ENCODE measurements at places on chromosomes 16 and 17. TPM values are rescaled to one million over a fixed set of nuclear protein-coding genes. Genes with fewer than 3 reads are reported as not detected.

The SPIRE2 gene
- 5.4 TPM for total RNA-seq

GRCh38 chr16:64590513-64590912 is 531.4 kb downstream of the CDH11 start:
- no peak for DNase-seq

DNA sequence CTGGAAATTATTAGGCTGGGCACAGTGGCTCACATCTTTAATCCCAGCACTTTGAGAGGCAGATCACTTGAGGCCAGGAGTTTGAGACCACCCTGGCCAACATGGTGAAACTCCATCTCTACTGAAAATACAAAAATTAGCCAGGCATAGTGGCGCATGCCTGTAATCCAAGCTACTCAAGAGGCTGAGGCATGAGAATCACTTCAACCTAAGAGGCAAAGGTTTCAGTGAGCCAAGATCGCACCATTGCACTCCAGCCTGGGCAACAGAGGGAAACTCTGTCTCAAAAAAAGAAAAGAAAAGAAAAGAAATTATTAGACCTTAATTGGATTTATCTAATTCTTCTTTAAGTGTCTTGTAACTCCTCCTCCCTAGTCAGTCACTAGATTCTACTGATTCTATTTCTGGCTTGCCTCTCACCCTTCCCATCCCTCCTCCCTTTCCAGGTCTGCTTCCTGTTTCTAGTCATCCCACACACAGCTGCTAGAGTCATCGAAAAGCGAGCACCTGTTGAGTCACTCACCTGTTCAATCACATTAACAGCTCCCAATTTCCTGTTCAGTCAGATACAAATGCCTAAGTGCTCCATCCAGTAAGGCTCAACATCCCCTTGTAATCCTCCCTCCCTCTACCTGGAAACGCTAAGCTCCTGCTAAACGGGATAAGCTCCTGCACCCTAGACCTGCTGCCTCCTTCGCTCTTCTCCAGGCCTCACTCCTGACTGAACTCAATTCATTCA is 34.6 kb downstream of the ERN1 start:
- no peak for DNase-seq

DNA sequence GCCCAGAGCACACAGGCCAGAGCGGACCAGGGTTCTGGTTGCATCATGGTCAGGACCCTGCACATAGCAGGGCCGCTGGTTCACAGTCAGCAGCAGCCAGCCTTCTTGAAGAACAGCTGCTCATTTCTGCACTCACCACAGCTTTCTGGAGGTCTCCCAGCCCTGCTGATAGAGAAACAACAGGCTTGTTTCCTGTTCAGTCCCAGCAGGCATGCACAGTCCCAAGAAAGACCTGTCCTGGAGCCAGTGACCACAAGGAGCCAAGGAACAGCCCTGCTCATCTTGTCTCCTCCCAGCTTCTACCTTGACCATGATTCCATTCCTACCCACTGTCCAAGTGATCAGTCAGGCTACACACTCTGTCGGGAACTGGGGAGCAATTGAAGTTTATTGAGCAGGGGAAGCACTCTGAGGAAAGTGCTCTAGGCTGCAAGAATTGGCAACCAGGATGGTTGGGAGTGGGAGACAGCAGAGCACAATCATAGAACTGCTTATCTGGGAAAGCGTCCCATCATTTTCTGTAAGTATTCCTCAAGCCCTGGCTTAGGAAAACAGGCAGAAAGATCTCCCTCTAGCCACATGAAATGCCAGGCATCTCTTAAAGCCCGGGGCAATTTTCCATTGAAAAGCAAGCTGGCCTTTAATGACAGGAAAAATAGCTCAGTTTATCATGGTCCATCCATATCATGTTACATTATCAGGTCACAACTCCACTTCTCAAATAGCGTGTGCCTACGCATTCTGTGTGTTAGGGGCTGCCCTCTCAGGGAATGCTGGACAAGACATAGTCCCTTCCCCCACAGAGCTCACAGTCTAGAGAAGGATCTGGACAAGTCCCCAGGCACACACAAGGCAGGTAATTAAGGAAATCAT is 155.4 kb upstream of the FOXF1 start:
- DNase-seq: no peak

The KRT33A gene
- total RNA-seq: not detected

DNA sequence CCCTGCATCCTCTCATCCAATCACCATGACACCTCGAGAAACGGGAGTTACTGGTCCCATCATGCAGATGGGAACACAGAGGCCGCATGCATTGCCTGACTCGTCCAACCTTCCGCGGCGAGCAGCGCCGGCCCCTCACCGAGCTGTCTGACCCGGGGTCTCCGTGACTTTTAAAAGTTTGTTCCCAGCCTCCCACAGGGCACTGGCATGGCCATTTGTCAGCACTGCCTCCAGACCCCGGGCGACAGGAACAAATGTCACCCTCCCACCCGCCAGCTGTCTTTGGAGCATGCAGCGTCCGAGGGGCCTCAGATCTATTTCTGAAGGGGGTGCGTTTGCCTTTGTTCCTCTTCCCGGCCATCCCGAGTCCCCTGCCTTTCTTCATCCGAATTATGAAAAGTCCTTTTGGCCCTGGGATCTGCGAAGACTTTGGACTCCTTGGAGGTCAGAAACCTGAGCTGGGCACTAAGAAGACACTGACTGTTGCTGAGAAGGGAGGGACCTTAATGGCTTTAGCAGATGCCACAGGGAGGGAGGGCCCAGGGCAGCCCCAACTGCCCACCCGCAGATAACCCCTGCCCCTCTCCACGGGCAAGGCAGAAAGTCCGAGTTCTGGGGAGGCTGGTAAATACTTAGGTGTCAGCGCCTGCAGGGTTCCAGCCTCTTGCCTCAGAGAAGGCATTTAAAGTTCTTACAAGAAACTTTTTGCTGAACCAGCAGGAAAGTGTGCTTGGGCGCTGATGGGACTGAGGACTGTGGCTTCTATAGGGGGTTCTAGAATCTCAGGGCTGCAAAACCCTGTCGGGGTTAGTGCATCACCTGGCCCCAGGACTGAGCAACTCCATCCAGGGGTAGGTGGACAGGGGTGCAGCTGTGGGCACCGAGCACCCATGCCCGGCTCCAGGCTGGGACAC is 348.1 kb downstream of the FOXL1 start:
- DNase-seq: no peak

- DNase-seq: no peak
These were observed 21.2 kb upstream of the ENGASE start for GRCh38 chr17:79053251-79053925.

GRCh38 chr16:83206426-83206825 is 579.7 kb downstream of the CDH13 start:
- DNase-seq: no peak

GRCh38 chr17:75273977-75274708 is 3.1 kb upstream of the MIF4GD start:
- no peak for DNase-seq

GRCh38 chr16:10196999-10197398 is 14.8 kb upstream of the GRIN2A start:
- no peak for DNase-seq

GRCh38 chr17:38326996-38327792 is 16.6 kb downstream of the GPR179 start:
- DNase-seq: no peak

DNA sequence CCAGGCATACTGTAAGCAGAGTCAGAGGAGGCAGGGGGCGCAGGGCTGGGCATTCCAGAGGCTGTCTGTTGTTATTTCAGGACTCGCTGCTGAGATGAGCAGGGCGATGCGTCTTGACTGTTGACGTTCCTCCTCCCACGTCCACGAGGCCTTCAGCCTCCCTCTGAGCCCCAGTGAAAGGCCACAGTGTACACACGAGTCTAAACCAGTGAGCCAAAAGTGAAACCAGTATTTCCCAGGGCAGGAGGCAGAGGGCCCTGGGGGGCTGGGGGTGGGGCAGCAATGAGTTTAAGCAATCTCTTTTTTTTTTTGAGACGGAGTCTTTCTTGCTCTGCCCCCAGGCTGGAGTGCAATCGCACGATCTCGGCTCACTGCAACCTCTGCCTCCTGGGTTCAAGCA is 21.5 kb downstream of the SMTNL2 start:
- no peak for DNase-seq

The YWHAE gene
- 167 TPM for total RNA-seq

DNA sequence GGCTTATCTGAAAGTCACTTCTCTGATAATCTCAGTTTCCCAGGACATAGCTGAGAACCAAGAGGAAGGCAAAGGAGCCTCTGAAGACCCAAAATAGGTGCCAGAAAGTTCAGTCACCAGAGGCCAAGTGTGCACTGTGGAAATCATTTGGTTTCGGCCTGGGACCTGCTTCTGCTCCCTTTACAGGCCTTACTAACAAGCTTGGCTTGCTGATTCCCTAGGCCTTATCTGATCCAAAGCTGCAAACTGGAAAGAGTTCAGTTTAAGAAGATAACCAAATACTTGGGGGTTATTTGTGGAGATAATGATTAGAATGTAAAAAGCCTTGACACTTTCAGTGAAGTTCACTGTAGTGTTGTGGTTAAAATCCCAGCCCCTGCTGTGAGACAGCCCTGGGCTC is 17.0 kb downstream of the ITGA3 start:
- DNase-seq: no peak

The STH gene
- total RNA-seq: not detected

DNA sequence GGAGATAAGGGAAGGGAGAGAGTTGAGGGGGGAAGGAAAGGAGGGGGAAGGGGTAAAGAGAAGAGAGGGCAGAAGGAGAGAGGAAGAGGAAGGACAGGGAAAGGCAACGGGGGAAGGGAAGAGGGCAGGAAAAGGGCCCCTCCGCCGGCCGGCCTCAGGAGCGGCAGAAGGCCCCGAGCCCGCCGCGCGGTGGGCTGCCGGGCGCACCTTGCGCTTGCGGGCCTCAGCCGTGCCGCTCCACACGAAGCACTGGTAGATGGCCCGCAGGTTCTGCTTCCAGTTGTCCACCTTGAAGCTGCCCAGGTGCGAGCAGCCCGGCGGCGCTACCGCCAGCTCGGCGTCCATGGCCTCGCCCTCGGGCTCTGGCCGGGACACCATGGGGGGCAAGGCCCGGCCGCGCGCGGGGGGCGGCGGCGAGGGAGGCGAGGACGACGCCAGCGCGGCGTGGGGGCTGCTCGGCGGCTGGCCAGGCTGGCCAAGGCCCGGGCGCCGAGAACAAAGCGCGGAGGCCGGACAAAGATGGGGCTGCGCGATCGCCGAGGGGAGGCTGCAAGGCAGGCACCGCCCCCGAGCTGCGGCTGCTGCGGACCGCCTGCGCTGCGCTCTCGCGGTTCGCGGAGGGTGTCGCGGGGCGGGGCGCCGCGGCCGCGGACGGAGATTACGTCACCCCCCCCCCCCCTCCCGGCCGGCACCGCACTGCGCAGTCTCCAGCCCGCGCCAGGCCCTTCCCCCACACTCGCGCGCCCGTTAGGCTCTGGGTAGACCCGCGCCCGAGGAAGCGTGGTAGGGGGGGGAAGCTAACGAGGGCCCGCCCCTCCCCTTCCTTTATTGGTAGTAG is at the start of gene USP22:
TSS of gene USP22 (minus strand) at position 554 of the 838 bp plus-strand sequence. CDS start at position 378, 176 bp downstream.
- DNase-seq: no peak

DNA sequence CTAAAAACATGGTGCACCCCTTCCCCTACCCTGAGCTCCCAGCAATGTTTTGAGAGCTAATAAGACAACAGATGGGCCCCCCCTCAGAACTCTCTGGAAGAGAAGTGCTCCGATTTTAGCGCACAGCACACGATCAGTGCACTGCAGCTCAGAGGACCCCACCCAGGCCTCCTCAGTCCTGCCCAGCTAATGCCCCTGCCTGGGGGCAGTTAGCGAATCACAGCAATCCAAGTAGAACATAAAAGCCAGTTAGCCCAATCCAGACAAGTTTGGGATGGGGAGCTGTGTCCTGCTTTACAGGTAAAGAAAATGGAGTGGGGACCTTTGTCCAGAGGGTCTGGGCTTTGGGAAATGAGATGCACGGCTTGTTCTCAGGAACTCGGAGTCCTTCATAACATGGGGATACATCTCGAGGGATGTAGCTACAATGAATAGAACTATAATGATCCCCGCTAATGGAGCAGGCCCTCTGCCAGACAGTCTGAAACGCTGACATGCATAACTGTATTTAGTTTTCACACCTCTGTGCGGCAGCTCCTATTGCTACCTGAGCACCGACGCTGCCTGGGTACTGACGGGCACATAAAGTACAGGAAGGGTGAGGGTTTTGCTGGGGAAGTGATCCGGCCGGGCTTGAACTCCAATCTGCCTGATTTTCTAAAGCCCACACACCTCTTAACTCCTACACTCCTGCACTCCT is 29.7 kb upstream of the CDC42EP4 start:
- no peak for DNase-seq

- DNase-seq: no peak
These were observed 221.3 kb downstream of the SEC14L1 start for GRCh38 chr17:77361986-77362620.

Measured in urinary bladder (tissue), 4 donors.